ENCODE measurements at places on chromosomes 3 and 15.

DNA sequence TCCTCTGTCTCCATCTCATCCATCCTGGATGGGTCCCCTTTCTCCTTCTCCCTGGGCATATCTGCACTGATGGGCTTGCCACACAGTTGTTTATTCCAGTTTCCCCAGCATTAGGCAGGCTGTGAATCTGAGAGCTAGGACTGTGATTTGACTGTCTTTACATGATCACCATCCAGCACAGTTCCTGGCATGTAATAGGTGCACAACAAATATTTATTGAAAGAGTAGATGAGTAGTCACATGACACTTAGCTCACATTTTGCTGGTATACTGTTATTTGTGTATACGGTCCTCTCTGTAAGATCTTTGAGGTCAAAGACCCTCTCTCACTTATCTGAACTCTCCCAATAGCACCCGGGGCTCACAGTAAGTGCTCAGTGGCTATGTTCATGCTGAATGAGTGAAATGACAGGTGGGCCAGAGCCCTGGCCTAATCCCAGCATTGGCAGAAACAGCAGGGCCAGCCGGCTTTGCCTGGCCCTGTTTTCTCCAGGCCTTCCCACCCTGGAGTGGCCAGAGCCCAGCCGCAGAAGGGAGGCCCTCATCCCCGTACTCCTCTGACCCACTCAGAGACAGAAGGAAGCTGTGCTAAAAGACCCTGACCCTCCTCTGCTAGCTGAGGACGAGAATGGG lies 16.2 kb upstream of the BAHD1 start:
- no peak for DNase-seq

- no peak for DNase-seq
Measured at GRCh38 chr3:26668696-26669095, 46.1 kb downstream of the LRRC3B start.

GRCh38 chr3:106296062-106296461 lies 427.2 kb upstream of the CBLB start:
- DNase-seq = no peak

DNA sequence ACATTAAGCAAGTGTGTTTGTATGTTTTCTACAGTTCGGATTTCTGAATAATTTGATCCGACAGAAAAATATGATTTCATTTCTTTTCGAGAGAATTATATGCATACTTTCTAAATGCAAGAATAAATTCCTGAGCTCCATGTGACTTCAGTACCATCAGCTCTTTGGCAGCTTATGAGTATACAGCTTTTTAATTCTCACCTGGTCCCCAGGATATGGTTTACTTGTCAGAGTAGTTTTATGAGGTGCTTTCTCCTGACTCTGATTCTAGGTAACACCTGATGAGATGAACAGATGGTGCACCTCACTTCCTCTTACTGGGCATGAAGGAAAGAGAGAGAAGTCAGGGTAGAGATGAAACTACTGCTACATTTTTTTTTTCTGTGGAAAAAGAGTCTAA lies 3.1 kb downstream of the HGD start:
- DNase-seq = no peak

DNA sequence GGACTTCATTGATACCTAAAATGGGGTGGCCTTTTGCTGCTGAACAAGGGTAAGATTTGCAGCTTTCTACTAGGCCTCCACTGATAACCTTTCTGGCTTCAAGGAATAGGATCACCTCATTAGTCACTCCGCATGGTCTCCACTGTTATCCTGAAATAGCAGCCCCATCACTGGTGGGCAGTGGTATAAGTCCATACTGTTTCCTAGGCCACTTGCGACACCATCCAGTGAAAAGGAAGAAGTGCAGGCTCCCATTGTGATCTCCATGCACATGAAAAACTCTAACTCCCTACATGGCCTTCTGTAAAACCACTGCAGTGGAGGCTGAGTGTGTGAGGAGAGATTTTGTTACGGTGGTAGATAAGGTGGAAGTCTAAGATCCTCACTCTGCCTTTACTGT lies 1455.9 kb downstream of the SI start:
- no peak for DNase-seq

DNA sequence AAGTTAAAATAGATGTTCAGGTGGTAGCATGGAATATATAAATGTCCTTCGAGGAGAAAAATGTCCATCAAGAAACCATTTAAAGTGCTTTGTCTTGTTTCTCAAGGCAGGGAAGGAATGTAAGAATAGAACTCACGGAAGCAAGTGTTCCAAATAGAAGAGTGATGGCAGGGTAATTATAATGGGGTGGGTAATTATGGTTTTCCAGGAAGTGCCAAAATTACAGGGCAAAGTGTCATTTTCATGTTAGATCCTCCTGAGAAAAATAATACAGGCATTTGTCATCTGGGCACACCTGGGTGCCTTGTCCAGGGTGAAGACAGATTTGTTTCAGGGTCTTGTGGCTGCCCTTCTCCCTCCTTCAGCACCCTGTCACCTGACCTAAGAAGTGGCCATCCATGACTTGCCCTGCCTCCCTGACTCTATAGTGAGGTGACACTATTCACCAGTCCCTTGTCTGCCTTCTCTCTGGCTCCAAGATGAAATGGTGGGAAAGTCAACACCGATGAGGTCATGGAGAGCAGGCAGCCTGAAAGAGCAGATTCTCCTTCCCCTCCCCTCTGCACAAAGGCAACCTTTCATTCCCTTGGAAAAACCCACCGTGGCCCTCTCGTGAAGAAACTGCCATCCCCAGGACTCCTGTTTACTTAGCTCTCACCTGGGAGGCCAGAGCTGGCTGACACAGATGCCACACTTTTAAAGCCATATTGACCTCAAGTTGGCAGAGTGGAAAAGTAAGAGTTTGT lies 45.1 kb upstream of the AMOTL2 start:
- no peak for DNase-seq

DNA sequence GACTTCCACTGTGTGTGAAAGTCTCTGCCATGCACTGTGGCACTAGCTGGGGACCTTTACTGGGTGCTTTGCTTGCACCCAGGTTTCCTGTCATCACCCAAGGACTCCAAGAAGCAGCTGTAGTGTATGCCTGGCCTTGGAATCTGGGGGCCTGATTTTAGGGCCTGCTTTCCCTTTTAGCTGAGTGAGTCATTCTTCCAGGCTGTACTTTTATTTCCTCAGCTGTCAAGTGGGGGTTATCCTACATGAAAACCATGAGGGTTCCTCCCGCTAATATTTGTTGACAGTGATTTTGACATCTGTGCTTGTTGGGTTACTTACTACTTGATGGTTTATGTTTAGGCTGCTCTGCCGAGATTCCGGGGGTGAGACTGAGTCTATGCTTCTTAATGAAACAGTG lies 18.5 kb downstream of the GORASP1 start:
- no peak for DNase-seq

DNA sequence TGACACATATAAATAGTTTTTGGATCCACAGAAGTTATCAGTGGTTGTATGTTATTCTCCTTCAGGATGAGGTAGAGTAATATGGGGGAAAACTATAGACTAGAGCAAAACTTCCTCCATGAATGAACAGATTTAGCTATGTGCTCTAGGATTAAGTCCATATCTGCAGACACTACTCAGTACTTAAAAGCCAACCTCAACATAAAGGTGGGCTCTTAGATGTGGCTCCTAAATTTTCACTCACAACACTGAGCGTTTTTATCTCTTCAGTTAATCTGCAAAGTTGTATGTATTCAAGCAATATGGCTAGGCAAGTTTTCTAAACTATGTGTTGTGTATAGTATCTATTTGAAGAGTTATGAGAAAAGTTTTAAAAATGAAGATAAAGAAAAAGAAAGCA lies 147.0 kb upstream of the SLITRK3 start:
- no peak for DNase-seq

- no peak for DNase-seq
Measured at GRCh38 chr3:30073622-30074021, 532.8 kb upstream of the TGFBR2 start.

DNA sequence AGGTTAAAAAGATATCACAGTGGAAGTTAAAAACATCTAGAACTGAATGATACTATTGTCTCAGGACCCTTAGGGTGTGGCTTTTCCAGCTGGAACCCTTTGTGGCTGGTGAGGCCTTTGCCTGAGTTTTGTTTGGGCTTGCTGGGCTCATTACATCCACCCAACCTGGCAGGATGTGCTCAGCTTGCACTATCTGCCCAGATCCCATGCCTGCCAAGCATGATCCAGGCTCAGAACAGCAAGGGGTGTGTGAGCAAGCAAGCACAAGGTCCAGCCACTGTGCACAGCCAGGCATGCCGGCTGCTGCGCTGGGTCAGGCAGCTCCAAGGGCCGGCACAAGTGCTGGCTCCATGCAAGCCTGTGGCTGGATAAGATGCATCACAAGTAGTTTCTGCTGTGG lies 512.7 kb upstream of the CDIN1 start:
- no peak for DNase-seq

- DNase-seq = no peak
Measured at GRCh38 chr3:50265571-50265970, 3.4 kb upstream of the SEMA3B start.

DNA sequence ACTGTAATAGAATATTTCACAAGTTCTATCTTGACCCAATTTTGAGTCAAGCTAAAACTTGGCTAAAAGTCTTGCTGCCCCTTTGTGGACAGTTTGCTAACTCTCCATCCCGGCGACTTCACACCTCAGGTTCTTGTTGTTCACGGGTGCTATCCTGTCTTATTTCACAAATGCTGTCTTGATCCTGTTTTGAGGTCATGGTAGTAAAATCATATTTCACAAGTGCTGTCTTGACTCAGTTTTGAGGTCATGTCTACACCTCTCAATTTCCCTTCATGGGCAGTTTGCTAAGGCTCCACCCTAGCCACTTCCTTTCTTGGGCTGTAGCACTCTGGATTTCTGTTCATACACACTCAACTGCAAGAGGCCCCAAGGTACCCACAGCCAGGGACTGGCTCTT lies 45.0 kb upstream of the GK5 start:
- no peak for DNase-seq

- no peak for DNase-seq
Measured at GRCh38 chr15:46080016-46080415, 445.2 kb downstream of the SQOR start.

DNA sequence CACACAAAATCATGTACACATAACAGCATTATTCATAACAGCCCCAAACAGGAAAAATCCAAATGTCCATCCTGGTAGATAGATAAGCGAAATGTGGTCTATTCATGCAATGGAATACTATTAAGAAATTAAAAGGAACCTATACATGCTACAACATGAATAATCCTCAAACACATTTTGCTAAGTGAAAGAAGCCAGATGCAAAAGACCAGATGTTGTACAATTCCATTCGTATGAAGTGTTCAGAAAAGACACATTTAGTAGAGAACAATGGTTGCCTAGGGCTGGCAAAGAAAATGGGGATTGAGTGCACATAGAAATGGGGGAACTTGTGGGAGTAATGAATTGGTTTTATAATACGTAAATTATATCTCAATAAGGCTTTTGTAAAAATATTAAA lies 182.3 kb downstream of the EBLN2 start:
- no peak for DNase-seq

DNA sequence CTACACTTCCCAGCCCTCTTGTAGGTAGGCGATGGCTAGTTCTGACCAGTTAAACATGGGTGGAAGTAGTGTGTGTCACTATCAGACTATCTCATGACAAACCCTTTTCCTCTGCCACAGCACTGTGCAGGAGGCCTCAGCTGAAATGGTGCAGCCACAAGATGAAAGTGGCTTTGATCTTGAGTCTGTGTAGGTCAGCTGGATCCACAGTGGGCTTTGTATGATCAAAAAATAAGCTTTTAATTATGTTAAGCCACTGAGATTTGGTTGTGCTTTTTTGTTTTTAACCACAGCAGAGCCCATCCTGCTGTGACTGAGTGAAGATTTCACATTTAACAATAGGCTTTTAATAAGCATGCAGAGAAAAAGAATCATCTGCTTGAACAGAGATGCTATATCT lies 19.7 kb downstream of the RCN2 start:
- DNase-seq = no peak

DNA sequence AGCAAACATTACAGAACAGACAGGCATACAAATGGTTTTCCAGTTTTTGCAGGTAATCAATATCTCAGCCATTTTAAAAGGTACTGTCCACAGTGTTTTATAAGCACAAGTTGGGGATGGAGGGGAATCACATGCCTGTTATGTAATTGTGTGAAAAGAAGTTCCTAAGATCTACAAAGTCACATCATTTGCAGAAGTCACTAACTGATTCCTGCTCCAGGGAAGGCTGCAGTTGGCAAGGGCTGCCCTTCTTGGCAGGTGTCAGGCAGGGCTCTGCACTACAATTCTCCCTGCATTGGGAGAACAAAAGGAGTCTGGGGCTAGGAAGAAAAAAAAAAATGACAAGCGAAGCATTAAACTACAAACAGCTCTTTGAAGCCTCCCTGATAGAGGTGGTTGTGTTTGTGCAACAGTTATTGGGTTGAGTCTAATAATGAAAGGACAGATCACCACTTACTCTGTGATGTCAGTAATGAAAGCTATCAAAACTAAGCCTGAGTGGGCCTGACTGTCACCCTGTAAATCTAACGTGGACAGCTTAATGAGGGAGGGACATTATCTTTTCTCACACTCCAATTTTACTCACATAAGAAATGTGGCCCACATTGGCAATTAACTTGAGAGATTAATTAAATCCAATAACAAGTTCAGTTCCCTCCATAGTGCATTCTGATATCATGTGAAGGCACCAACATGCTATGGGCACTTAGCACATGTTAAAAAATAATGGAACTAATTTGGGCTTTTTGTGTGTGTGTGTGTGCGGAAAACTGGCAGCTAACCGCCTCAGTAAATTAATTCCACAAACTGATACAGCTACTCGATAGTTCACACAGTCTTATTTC lies 242.9 kb downstream of the FHIT start:
- DNase-seq = no peak

DNA sequence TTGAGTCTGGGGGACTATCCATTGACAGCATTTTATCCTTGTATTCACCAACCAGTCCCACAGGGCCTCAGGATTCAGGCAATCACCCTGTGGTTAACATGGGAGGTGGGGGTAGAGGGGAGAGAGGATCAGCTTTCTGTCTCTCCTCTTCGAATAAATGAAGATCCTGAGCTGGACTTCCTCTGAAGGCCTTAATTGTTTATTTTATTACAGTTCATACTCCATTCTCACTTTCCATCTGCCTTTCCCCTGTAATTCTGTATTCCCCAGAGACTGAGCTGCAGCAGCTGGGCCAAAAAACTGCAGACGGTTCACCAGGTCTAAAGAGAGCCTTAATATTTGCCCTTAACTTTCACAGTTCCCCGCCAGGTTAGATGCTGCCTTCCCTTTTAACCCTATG lies 11.9 kb downstream of the TAGLN3 start:
- no peak for DNase-seq

DNA sequence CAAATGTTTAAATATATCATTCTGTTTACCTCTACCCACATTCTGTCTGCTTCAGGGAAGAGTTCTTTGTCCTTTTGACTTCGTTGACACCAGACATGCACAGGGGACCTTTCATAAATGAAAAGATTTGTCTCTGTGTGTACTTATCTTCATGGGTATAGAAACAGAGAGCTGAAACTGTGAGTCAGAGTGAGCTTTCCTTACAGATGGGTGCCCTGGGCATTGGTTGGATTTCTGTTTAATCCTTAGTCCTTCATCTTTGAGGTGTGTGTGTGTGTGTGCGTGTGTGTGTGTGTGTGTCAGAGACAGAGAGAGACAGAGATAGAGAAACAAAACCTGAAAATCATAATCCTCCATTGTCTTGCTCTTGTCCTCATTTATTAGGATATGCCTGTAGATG lies 517.4 kb downstream of the TUSC7 start:
- DNase-seq = no peak

- no peak for DNase-seq
Measured at GRCh38 chr3:780505-780904, 312.3 kb upstream of the CNTN6 start.

- no peak for DNase-seq
Measured at GRCh38 chr3:116716490-116716889, 6.9 kb downstream of the TUSC7 start.
